Epithelial cell of umbilical artery (primary cell): ENCODE measurements at places on chromosomes 4 and X. TPM values are rescaled to one million over a fixed set of nuclear protein-coding genes. Genes with fewer than 3 reads are reported as not detected.

Gene TCP11X2
- not detected in 2 replicates for total RNA-seq

Gene UGT8
- total RNA-seq: not detected in 2 replicates

Gene CACNA1F
- total RNA-seq: not detected in 2 replicates

Gene STATH
- not detected in 2 replicates for total RNA-seq

Gene MAP3K15
- total RNA-seq: under 0.01 TPM in 2 replicates

Gene HNRNPDL
- 124 and 250 TPM in 2 replicates for total RNA-seq

Gene NR3C2
- 4.1 and 4.2 TPM in 2 replicates for total RNA-seq

Gene CD38
- under 0.01 TPM in 1 of 2 replicates, not detected in the other for total RNA-seq

Gene CT45A3
- total RNA-seq: not detected in 2 replicates

Gene FUNDC1
- total RNA-seq: 14.3 and 14.7 TPM in 2 replicates

Gene WAS
- 0.46 TPM in 1 of 2 replicates, not detected in the other for total RNA-seq

Gene ACOT9
- 92.7 and 117 TPM in 2 replicates for total RNA-seq

Gene RBMXL3
- not detected in 2 replicates for total RNA-seq

Gene XAGE1A
- not detected in 2 replicates for total RNA-seq

Gene MND1
- total RNA-seq: 5.8 and 5.9 TPM in 2 replicates

Gene PRSS12
- total RNA-seq: 0.46 and 1.3 TPM in 2 replicates

Gene BANK1
- total RNA-seq: under 0.01 TPM in 1 of 2 replicates, not detected in the other

Gene MAGEE1
- total RNA-seq: 0.97 and 1.2 TPM in 2 replicates

Gene S100P
- total RNA-seq: not detected in 2 replicates

Gene TXK
- 0.65 and 1.7 TPM in 2 replicates for total RNA-seq

Gene ATP1B4
- total RNA-seq: not detected in 2 replicates

Gene DRP2
- 0.15 and 0.32 TPM in 2 replicates for total RNA-seq

Gene KCNIP4
- 0.32 and 0.46 TPM in 2 replicates for total RNA-seq

Gene SH3RF1
- 12.3 and 14.6 TPM in 2 replicates for total RNA-seq

Gene ETDB
- not detected in 2 replicates for total RNA-seq

Gene DIPK2B
- 38.1 and 42.9 TPM in 2 replicates for total RNA-seq

Gene MAPK10
- total RNA-seq: under 0.01 TPM in 1 of 2 replicates, not detected in the other

Gene RAB9B
- 0.15 and 0.32 TPM in 2 replicates for total RNA-seq

Gene PCDH11X
- total RNA-seq: 0.32 TPM in 1 of 2 replicates, not detected in the other

Gene TLL1
- 5.9 and 10.1 TPM in 2 replicates for total RNA-seq

Gene NDP
- 0.15 and 1.3 TPM in 2 replicates for total RNA-seq

Gene TRIM75
- total RNA-seq: not detected in 2 replicates

Gene LUZP4
- not detected in 2 replicates for total RNA-seq

Gene CT83
- total RNA-seq: not detected in 2 replicates

Gene HSFX2
- total RNA-seq: 0.32 TPM in 1 of 2 replicates, not detected in the other

Gene ZCCHC12
- total RNA-seq: under 0.01 TPM in 1 of 2 replicates, not detected in the other

Gene HSFX4
- not detected in 2 replicates for total RNA-seq

Gene FRMPD4
- not detected in 2 replicates for total RNA-seq

Gene MTMR8
- total RNA-seq: 0.15 and 0.65 TPM in 2 replicates

Gene AGA
- total RNA-seq: 22.4 and 31.3 TPM in 2 replicates

Gene HERC5
- total RNA-seq: 0.65 and 10.2 TPM in 2 replicates

Gene SORBS2
- 30.4 and 37.4 TPM in 2 replicates for total RNA-seq

Gene SHISA3
- total RNA-seq: 27.9 and 64.7 TPM in 2 replicates

Gene FAM184B
- not detected in 2 replicates for total RNA-seq

Gene DMRTC1B
- not detected in 2 replicates for total RNA-seq

Gene PRRG1
- 6.2 and 9.0 TPM in 2 replicates for total RNA-seq

Gene RPA4
- 0.32 and 2.1 TPM in 2 replicates for total RNA-seq

Gene BRS3
- total RNA-seq: not detected in 2 replicates

Gene CDK16
- 67.9 and 72.2 TPM in 2 replicates for total RNA-seq

Gene DGKK
- total RNA-seq: under 0.01 TPM in 1 of 2 replicates, not detected in the other

Gene VCX2
- total RNA-seq: not detected in 2 replicates

Gene OTUD6A
- not detected in 2 replicates for total RNA-seq

Gene PDZD4
- 0.32 TPM in 1 of 2 replicates, not detected in the other for total RNA-seq

Gene TSPAN5
- total RNA-seq: 29.2 and 59.3 TPM in 2 replicates

Gene CNGA1
- total RNA-seq: 0.32 TPM in 1 of 2 replicates, not detected in the other

Gene TRIM2
- 10.1 and 12.0 TPM in 2 replicates for total RNA-seq

Gene DKK2
- total RNA-seq: 2.3 and 2.4 TPM in 2 replicates

Gene SMIM10
- 0.32 and 1.1 TPM in 2 replicates for total RNA-seq

Gene PF4V1
- total RNA-seq: not detected in 2 replicates
